ENCODE measurements at places on chromosomes 13 and 19.

GRCh38 chr13:109331898-109332297 is 454.5 kb downstream of the IRS2 start:
- DNase-seq, result no peak

GRCh38 chr13:26132756-26133155 is 80.9 kb upstream of the SHISA2 start:
- DNase-seq, result no peak

DNA sequence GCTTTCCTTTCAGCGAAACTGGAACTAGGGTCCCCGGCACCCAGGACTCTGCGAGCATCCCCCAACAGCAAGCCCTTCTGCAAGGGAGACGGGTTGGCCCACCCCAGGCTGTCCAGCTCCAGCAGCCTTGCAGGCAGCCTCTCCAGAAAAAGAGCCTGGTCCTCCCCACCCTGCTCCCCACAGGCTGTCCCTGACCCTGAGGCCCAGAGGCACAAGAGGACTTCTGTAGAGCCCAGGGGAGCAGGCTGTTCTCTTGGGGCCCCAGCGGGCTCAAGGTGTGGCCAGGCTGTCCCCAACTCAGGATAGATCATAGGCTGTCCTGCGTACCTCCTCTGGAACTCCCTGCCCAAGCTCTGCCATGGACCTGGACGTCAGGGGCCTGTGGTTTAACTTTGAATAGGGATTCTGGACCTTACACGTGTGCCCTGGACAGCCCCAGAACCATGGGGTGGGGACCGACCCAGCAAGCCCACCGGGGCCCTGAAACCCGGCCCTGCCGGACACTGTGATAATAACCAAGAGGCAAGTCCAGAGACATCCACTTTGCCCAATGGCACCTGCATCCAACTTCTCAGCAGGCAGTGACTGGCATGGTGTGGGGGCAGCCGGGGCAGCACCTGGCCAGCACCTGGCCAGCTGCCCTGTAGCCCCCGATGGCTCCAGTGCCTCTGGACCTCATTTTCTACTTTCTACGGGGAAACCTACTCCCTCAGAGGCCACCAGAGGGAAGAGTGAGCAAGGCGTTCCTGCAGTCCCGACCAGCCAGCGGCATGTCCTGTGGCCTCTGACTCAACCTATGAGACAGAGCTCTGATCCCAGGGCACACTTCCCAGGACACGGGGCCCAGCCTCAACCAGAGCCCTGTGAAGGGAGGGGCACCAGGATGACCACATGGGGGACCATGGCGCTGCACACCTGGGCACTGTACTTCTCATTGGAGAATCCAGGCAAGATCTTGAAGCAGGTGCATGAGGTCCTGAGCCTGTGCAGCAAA is 50.9 kb upstream of the TPM4 start:
- no peak for DNase-seq

- no peak for DNase-seq
These were observed 6.7 kb upstream of the F2RL3 start for GRCh38 chr19:16882146-16882545.

GRCh38 chr13:20769091-20769490 is 4.7 kb downstream of the EEF1AKMT1 start:
- no peak for DNase-seq

DNA sequence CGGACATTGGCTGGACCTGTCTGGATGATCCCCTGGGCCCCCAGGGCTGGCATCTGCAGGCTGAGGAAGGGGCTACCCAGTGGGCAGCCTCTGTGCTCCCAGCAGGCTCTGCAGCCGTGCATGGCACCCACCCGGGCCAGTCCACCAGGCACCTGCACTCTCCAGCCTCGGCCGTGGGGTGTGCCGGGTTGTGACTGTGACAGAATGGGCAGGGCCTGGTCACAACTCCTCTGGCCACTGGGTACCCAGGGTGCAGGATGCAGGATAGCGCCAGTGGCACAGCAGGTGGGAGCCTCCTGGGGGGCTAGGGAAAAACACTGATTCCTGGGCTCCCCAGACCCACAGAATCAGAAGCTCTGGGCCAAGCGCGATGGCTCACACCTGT is 10.0 kb downstream of the PEX11G start:
- no peak for DNase-seq

- DNase-seq, result no peak
These were observed 66.7 kb upstream of the LRCH1 start for GRCh38 chr13:46486270-46486669.

DNA sequence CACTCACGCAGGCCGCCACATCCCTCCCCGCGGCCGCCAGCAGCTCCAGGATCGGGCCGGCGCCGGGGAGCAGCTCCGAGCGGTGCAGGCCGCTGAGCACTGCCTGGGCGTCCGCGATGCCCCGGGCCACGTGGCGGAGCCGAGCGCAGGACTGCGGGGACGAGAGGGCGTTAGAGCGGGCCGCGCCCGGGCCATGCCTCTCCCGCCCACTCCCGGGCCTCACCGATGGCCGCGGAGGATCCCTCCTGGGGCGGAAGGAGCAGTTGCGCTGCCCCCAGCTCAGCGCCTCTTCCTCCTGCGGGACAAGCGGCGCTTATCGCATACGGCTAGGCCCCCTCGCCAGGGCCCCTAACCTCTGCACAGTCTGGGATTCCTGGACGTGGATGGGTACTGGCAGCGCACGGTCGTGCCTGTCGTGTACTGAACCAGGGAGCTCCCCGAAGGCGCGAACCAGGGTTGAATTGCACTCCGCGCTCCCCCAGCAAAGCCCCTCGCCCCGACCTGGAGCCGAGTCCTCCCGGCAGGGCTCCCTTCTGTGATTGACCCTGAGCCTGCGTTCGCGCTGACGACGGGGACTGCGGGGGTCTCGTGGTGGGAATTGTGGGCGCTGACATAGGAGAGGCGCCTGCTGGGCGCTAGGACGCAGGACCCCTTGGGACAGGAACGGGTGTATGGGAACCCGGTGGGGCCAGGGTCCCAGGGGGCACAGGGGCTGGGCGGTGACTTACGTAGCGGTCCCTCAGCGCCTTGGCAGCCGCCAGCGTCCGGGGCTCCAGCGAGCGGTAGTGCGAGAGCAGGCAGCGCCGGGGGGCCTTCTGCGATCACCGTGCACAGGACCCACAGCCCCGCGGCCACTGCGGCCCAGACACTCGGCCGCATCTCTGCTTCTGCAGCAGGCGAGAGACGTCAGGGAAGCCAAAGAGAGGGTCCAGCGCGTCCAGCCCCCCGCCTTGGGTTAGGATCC is 673 bp downstream of the IFNL4 start:
- DNase-seq, result no peak

DNA sequence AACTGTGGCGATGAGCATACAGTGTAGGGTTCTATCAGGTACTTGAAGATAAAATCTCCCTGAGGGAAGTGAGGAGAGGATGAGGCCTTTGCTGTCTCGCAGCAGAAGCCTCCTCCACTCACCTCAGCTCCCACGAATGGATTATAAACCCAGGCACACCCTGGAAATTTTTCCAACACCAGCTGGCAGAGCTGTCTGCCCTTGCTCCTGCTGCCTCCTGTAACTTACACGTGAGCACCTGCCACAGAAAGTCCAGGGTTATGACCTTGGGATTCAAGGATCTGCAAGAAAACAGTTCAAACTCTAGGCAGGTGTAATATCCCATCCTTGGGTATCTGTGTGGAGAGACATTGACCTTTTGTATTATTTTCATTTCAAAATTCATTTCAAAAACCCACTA is 70.9 kb upstream of the MYO16 start:
- no peak for DNase-seq

DNA sequence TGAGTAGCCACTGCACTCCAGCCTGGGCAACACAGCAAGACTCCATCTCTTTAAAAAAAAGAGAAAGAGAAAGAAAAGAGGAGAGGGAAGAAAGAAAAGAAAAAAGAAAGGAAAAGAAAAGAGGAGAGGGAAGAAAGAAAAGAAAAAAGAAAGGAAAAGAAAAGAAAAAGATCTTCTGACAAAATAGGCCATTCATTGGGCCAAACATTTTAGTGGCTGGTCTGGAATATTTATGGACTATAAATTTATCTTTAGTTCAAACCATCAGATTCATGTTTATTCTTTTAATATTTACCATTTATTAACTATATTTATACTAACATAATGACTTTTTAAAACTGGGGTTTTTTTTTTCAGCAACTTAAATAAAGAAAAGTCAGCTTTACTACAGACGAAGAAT is 85.6 kb upstream of the KLF5 start:
- DNase-seq, result no peak

DNA sequence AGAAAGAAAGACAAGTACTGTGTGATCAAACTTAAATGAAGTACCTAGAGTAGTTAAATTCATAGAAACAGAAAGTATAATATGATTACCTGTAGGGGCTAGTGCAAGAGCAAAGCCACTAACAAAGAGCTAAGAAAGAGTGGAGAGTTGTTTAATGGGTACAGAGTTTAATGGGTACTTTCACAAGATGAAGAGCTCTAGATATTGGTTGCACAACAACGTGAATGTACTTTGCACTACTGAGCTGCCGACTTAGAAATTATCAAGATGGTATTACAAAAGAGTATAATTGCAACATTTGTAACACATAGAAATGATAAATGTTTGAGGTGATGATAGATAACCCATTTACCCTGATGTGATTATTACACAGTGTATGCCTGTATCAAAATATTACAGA is 140.3 kb upstream of the GPC6 start:
- DNase-seq, result no peak

GRCh38 chr13:97268772-97269171 is 46.6 kb downstream of the MBNL2 start:
- DNase-seq, result no peak

GRCh38 chr19:55015126-55015525 is 22.9 kb downstream of the GP6 start:
- no peak for DNase-seq

GRCh38 chr19:1363599-1363998 is 20.1 kb upstream of the NDUFS7 start:
- DNase-seq, result peak; percentile 46

GRCh38 chr13:44058624-44059215 is 179.0 kb downstream of the LACC1 start:
- DNase-seq, result no peak

DNA sequence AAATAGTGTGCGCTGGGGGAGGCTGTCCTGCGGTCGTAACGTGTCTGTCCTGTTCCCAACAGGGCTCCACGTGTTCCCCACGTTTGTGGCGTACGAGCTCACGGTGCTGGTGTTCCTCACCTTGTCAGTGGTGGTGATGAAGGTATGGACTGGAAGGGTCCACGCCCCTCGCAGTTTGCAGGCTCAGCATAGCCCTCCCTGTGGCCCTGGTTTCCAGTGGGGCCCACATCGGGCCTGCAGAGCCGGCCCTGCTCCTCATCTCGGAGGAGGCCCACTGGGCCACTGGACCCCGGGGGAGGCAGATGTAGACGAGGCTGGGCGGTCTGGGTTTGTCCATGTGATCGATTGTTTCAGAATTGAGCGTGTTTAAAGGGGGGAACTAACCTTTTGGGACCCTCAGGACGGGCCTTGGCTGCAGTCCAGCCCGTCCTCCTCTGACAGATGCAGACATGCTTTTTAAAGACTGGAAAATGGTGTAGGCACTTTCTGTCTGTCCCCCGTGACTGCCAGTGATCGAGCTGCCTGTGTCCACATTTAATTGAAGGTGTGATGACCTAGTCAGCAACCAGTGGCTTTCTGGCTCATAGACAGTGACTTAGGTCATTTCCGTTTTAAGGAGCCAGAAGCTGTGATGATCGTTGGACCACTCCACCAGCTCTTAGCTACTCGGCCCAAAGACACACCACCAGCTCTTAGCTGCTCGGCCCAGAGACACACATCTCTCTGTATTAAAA is 37.1 kb upstream of the TFDP1 start:
- no peak for DNase-seq

DNA sequence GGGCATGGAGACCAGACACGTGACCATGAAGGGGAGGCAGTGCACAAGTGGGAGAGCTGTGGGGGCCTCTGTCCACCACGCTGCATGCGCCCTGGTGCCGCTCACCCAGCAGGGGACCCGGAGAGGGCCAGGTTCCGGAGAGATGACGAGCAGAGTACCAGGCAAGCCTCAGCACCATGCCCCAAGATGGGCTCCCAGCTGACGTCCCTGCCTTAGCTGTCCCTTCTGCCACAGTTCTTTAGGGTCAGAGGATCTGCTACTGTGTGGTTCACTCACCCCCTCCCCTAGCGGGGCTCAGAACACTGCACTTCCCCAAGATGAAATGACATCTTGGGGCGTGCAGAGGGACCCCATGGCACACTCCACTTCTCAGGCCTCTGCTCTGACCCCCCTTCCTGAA is 9.6 kb upstream of the PRKD2 start:
- no peak for DNase-seq

All from CD4-positive, alpha-beta T cell treated with Interleukin-15 for 1 hour (primary cell).